ENCODE measurements at places on chromosomes 1 and 21.

GRCh38 chr1:159239551-159240220, 35.0 kb downstream of the ACKR1 start:
- DNase-seq = no peak

GRCh38 chr21:38619992-38620479, 121.8 kb upstream of the ERG start:
- no peak for DNase-seq

GRCh38 chr1:156807627-156808026, 9.0 kb downstream of the SH2D2A start:
- peak; percentile 49 for DNase-seq

- DNase-seq = no peak
Measured at GRCh38 chr1:43405219-43405875, 15.6 kb downstream of the SZT2 start.

DNA sequence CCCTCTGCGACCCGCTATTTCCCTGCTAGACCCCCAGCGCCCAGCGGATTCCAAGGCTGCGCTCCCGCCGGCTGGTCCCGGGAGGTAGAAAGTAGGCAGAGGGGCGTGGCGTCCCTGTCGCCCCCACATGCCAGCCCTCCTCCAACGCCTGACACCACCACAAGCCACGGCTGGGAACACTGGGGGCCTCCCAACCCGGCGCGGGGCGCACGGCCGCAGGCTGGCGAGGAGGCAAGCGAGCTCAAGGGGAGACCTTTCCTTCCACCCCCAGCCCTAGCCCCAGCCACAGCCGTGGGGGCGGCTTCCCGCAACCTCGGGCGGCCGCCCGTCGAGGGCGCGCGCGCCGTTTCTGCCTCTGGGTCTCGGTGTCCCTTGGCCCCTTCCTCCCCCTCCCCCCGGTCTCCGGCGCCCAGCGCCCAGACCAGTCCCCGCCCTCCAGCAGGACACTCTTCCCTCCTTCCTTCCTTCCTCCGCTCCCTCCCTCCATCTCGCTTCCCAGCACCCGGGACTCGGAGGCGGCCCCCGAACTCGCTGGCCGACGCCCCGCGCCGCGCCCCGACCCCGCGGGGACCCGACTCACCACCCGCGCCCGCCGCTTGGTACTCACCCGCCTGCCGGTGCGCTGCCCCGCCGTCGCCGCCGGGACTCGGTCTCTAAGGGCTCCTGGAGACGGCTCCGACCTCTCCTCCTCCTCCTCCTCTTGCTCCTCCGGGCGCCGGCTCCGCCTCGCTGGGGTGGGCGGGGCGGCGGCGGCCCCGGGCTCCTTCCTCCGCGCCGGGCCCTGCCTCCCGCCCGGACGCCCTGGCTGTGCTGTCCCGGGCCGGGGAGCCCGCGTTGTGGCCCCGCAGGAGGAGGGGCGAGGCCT, at the start of gene GNG12:
Gene GNG12 (minus strand): TSS at position 731 of the 865 bp plus-strand sequence. CDS start 125,781 bp downstream, outside the sequence.
- DNase-seq = peak; percentile 37

DNA sequence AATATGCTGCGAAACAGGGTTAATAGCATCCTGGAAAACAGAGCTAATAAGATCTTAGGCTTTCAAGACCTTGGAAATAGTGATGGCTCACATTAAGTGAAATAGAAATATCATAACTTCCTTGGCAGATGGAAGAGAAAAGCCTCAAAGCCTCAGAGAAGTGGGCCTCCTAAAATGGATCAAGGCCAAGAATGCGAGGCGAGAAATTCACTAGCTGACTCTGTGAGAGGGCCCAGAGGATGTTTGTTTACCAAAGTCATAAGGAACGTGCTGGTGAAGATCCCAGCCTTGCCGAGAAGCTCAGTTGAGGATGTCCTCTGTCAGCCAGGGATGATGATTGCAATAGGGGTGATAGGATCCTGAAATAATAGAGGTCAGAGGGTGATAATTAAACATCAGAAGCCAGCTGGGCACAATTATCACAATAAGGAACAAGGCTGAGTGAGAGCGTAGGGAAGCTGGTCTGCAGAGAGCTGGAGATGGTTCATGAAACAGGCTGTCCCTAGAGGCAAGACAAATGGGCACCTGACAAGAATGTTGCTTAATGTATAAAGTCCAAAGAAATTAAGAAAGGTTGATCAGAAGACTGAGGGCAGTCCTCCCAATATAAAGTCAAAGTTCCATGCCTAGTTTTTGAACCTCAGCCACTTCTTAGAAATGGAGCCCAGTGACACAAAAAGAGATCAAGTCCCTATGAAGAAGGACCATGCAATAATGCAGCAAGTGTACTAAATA, 101.7 kb upstream of the COG2 start:
- no peak for DNase-seq

DNA sequence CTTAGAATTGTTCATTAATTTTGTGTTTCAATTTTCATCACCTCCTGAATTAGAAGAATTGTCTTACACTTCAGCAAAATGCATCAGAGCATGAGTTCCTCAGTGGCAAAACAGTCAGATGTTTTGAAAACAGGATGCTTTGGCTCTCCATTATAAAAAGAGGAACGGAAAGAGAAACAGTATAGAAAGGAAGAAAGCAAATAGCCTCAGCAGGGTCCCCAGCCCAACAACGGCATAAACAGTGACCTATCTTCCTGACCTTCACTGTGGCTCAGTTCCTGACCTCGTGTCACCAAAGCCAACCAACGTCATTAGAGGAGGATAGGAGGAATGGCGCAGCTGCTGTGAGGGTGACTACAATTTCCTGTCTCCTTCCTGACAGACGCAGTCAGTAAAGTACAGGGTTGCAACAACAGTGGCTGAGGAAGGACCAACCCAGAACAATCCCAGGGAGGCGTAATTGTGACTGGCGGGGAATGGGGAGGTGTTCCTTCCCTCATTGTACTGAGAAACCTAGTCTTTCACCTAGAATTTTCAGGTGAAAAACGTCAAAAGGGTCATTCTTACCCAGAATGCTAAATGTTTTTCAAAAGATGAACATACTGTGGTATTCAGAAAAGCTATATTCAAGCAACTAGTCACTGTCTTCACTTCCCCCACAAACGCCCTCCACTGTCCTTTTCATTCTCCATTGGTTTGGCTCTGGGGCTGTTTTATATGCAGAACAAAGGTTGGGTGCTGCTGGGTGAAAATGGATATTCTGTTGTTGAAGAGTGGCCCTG, 197.9 kb upstream of the SGIP1 start:
- peak; percentile 67 for DNase-seq

- DNase-seq = no peak
Measured at GRCh38 chr21:31198575-31198974, 145.5 kb downstream of the TIAM1 start.

DNA sequence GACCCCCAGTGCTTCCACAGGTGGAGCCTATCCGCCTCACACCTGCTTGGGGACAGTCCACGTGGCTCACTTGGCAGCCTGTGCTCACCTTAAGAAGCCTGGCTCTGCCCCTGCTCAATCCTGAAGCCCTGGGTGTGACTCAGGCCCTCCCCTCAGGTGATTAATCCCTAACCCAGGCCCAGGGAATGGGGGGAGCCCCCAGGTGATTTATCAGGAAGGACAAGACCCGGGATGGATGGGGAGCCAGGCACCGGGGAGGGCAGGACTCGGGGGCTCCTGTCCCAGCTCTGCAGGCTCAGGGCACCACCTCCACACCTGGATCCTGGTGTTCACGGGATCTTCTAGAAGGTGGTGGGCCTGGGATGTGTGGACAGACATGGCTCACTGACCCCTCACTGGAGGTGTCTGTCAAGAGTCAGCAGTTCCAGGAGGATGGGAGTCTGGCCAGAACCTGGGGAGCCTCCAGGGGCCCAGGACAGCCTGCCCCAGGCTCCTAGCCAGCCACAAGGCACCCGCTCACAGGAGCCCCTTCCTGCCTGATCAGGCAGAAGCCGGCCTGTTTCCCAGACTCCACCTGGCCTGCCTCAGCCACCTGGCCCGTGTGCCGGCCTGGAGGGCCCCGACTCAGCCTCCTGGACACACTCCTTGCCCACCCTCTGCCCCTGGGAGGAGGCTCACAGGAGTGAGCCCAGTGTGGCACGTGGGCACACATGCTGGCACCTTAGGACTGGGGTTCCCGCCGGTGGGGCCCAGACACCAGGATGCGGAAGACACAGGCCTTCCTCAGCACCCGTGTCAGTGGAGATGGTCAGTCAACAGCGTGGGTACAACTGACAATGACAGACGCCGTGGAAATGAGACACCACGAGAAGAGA, 38.6 kb upstream of the COL6A1 start:
- DNase-seq = no peak

Data from activated CD4-positive, alpha-beta T cell treated with anti-CD3 and anti-CD28 coated beads, Interleukin-2, amount 50 U/mL, for 48 hours (primary cell).